CD4-positive, alpha-beta T cell treated with Interleukin-6 at 100 ng/mL for 8 hours (primary cell): ENCODE measurements at places on chromosomes 2 and 18.

- DNase-seq: no peak
Observed at GRCh38 chr2:32166115-32166574, 481 bp downstream of the SLC30A6 start.

DNA sequence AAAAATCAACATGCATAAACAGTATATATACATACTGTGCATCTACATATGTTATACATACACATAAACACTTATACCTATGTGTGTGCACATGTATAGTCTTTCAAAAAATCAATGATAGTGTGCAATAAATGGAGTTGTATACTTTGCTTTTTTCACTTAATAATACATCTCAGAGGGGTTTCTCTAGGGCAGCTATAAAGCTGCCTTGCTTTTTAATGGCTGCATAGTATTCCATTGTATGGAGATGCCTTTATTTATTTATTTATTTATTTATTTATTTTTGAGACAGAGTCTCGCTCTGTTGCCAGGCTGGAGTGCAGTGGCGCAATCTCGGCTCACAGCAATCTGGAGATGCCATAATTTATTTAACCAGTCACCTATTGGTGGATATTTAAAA is 7.4 kb upstream of the RNF125 start:
- DNase-seq: no peak

DNA sequence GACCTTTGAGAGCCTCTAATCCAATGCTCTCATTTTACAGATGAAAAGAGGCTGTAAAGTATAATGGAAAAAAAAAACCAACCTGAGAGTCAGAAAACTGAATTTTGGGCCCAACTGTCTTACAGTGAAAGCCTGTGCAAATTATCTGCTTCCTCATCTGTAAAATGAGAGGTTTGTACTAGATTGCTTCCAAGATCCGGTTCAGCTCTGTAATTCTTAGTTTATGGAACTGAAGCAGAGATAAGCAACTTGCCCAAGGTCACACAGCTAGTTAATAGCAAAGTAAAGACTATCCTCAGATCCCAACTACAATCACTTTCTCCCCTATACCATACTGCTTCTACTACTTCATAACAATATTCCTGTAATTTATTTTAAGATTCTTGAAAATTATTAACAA is 6.3 kb downstream of the TLK1 start:
- no peak for DNase-seq

- no peak for DNase-seq
Observed at GRCh38 chr2:26668041-26668440, 24.5 kb upstream of the KCNK3 start.

- no peak for DNase-seq
Observed at GRCh38 chr2:129904532-129905446, 74.7 kb upstream of the RAB6C start.

DNA sequence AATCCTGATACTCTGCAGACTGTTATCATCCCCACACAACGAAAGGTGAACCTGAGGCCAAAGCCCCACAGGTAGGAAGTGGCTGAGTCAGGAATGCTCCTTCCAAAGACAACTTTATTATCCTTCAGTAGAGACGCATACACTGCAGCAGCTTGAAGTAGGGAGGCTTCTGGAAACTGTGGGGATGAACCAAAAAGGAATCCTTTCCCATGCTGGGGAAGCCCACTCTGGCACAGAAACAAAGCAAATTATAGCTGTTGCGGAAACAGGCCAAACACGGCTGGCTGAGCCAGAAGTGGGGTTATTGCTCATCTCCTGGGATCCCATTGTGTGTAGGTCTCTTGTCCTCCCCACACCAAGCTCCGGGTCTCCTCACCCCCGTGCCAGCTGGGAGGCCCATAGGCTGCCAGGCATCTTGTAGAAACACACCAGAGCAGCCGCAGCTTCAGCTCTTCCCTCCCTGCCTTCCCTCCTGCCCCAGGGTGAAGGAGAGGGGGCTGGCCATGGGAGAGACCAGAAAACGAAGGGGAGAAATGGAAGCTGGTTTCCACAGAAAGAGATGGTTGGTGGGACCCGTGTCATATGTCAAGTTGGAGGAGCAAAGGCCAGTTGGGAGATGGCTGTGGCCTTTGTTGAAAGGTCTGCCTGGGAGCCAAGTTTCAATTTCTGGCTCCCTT is 176.9 kb upstream of the NABP1 start:
- no peak for DNase-seq
